Activated CD8-positive, alpha-beta memory T cell treated with anti-CD3 and anti-CD28 coated beads for 1 hour (primary cell): ENCODE measurements at places on chromosomes 5 and 9.

GRCh38 chr5:94524841-94525697, 93.3 kb downstream of the KIAA0825 start:
- DNase-seq = no peak

GRCh38 chr9:88531920-88532698, 2.9 kb upstream of the NXNL2 start:
- no peak for DNase-seq

GRCh38 chr9:13532407-13532806, 252.9 kb upstream of the MPDZ start:
- DNase-seq = no peak

DNA sequence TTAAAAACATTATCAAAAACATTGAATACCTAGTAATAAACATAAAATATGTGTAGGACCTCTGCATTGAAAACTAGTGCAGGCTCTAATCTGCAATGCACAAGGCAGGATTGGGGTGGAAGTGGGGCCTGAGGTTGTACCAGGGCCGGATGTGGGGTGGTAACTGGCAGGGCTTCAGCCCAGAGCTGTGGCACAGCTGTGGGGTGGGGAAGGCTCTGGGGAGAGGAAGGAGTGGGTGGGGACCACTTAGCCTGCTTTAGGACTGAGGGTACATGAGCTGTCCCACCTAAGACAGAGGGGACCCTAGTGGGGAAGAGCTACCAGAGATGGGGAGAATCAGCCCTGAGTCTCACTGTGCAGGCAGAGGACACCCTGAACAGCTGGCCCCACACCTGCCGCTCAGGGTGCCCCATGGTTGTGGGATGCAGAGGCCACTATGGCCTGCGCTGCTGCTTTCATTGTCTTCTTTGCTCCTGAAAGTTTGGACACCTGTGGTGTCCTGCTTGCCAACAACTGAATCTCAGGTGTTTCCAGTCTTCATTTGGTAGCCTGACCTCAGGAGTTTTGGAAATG, 311.4 kb downstream of the TLE4 start:
- no peak for DNase-seq

DNA sequence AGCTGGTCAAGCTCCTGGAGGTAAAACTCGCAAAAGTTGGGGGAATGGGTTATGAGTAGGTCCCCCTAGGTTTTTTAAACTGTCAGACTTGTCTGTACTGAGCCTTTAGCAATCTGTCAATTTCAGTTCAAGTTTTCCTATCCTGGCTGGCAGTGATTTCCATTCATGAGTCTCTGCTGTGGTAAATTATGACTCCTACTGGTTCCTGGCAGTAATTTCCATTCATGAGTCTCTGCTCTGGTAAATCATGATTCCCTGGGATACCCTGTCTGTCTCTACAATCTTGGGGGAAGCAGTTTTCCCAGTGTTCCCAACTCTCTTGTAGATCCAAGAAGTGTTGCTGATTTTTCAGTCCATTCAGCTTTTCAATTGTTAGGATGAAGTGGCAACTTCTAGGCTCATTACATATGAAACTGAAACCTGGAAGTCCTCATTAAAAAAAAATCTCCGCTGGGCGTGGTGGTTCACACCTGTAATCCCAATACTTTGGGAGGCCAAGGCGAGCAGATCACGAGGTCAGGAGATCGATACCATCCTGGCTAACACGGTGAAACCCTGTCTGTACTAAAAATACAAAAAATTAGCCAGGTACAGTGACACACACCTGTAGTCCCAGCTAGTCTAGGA, 91.3 kb upstream of the GPBP1 start:
- no peak for DNase-seq

DNA sequence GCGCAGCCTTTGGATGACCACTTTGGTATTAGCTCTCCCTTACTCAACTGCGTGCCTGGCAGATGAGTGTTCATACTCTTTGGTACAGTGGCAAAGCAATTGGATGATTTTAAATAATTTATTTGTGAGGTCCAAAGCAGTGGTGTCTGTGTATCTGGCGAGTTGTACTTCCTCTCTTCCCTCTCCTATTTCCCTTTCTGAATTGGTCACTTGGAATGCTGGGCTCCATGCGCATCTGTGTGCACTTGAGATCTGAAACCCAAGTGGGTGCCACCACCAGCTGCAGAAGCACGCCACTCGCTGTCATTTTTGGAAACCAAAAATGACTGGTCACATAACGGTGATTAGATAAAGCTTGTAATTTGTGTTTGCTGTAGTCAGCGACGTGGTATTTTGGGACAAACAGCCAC, 386.0 kb upstream of the KLF4 start:
- no peak for DNase-seq

DNA sequence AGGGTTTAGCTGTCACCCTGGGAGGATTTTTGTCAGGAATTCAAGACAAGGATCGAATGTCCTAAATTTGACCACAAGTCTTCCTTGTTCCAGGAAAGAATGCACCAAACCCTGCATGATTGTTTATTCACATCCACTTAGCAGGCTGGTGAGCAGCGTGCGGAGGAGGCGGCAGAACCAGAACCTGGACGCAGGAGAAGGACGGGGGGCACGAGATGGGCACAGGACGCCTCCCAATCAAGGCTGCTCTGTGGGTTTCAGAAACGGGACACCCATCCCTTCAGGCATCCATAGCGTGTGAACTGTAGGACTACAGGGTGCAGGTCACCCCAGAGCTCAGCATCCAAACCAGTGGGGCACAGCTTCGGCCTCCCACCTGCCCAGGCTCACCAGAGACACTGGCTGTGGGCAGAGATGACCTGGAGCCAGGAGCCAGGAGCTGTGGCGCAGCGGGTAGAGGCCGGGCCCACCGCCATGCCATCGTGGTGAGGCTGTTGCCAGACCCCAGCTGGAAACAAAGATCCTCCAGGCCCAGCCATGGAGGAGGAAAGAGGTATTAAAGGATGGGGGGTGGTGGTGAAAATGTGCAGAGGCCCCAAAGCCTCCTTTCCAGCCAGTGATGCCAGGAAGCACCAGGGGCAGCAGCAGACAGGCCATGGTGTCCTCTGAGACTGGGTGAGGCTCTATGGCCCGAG, 32.3 kb upstream of the ADAMTS2 start:
- no peak for DNase-seq

- DNase-seq = no peak
Observed at GRCh38 chr9:12847561-12847960, 72.7 kb downstream of the LURAP1L start.

GRCh38 chr5:62065050-62065449, 241.0 kb upstream of the KIF2A start:
- DNase-seq = no peak

DNA sequence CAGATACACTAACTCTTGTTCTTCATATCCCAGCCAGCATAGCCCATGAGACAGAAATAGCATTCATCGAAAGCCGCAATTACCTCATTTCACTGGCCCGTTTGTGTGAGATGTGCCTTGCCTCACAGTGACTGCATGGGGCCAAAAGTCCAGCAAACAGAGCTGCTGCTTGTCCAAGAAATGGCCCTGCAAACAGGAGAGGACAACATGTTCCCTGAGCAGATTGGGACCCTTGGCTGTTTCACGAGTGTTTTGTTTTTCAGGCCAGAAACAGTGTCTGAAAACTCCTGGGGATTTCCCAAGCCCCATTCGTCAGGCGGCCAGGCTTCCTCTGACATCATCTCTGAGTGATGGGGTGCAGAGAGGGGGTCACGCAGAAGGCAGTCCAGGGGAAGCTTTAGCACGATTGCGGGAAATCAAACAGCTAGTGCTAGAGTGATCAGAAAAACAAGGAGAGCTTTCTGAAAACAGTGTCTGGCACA, 503.6 kb upstream of the PAPPA start:
- DNase-seq = no peak
